ENCODE measurements at places on chromosomes 1 and 21.

GRCh38 chr1:109791495-109792043 is 27.8 kb upstream of the EPS8L3 start:
- DNase-seq: no peak

DNA sequence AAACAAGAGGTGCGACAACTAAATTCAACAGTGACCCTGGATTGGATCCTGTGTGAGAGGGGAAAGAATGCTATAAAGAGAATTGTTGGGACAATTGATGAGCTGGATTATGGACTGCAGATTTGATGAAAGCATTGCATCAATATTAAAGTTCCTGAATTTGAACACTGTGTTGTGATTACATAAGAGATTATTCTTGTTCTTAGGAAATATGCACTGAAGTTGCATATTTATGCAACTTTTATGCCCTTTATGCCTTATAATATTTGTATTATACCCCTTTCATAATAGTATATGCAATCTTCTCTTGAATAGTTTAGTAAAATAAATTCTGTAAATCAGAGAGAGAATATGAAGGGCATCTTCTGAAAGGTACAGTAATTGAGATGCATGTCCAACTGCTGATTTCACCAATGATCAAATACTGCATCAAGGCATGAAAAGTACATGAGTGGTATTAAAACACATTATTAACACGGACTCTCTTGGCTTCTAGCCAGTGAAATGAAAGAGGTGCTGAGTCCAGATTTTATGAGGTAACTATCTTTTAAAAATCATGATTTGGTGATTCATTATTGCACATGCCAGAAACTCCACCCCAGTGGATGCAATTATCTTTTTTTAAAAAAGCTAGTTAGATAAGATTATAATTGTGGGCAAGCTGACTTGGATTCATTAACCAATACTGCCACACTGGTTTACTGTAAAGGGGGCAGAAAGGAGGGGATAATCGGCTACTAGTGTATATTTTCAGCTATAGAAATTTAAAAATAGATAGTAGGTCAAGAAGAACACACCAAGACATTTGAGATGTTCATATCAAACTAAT is 19.9 kb upstream of the LPAR3 start:
- no peak for DNase-seq

GRCh38 chr1:204263254-204263910 is 49.6 kb upstream of the GOLT1A start:
- DNase-seq: no peak

GRCh38 chr1:237961754-237962153 is 71.0 kb upstream of the ZP4 start:
- no peak for DNase-seq
